ENCODE measurements at places on chromosomes 2 and 18.

- DNase-seq, result no peak
These were observed 141.3 kb downstream of the EML6 start for GRCh38 chr2:54864727-54865126.

GRCh38 chr2:206831442-206831995 is 66.1 kb downstream of the FASTKD2 start:
- no peak for DNase-seq

- DNase-seq, result no peak
These were observed 427.7 kb downstream of the CDH2 start for GRCh38 chr18:27749194-27749593.

GRCh38 chr2:144471305-144472045 is 48.4 kb downstream of the ZEB2 start:
- DNase-seq, result no peak

- DNase-seq, result peak; percentile 79
These were observed 230.9 kb upstream of the SLC14A2 start for GRCh38 chr18:45384137-45384961.

- no peak for DNase-seq
These were observed 835.9 kb upstream of the CHAC2 start for GRCh38 chr2:52931660-52932059.

DNA sequence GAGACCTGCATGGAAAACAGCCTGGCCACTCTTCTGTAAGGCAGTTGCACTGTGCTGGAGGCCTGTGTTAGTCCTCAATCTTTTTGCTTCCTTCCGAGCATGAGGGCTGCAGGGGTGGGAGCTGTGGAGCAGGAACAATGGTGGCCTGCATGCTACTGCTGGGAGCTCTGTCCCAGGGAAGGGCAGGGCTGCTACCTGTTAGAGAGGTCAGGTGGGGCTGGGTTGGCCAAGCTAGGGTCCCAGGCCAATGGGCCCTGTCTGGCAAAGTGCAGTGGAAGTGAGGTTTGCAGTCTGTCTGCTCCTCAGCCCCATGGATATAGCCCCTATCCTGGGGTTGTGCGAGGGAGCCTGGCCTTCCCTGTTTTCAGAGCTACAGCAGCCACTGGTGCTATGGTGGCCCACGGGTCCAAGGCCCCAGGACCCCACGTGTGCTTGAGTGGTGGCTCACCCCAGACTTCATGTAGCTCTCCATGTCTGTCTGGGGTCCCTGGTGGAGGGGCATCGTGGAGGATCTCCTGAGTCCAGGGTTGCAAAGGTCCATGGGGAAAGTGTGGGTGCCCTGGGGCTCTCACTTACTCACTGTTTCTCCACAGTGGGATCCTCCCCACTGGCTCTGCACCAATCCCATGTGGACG is 1212.6 kb upstream of the NXPH2 start:
- no peak for DNase-seq

GRCh38 chr18:23503963-23504344 is 643 bp downstream of the RMC1 start:
- peak; percentile 75 for DNase-seq

DNA sequence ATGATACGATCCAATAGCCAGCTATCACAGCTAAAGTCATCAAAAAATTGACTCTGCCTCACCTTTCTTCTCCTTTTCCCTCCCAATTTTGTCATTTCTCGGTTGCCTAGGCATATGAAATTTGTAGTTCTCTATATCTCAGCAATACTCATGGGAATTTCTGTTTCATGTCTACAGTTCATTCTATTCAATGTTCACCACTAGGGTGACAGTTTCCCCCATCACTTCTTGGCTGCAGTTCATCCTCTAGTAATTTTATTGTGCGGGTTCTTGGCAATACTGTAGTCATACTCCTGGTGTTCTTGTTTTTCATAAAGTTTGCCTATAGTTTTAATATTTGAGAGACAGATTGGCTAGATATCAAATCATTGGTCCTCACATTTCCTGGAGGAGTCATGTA is 872.2 kb upstream of the ID2 start:
- DNase-seq, result no peak

DNA sequence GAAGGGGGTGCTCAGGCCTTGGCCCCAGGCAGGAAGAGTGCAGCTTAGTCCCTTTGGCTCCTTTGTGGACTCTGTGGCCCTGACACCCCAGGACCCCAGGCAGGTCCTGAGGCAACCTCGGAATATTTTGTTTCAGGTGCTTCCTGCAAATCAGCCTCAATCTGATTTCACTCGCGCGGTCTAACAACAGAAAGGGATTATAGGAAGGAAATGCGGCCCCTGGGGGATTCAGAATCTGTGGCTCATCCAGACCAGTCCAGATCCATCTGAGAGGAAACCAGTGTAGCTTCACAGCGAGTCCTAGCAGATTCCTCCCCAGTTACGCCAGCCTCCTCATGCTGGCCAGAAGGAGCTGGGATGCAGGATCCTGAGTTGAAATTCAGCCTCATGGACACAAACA is 59.5 kb upstream of the YWHAQ start:
- no peak for DNase-seq

- DNase-seq, result no peak
These were observed 29.4 kb downstream of the AOX1 start for GRCh38 chr2:200615247-200615646.

GRCh38 chr2:238092486-238093035 is 7.6 kb upstream of the ESPNL start:
- no peak for DNase-seq

GRCh38 chr18:56433919-56434318 is 204.5 kb downstream of the TXNL1 start:
- DNase-seq, result no peak

DNA sequence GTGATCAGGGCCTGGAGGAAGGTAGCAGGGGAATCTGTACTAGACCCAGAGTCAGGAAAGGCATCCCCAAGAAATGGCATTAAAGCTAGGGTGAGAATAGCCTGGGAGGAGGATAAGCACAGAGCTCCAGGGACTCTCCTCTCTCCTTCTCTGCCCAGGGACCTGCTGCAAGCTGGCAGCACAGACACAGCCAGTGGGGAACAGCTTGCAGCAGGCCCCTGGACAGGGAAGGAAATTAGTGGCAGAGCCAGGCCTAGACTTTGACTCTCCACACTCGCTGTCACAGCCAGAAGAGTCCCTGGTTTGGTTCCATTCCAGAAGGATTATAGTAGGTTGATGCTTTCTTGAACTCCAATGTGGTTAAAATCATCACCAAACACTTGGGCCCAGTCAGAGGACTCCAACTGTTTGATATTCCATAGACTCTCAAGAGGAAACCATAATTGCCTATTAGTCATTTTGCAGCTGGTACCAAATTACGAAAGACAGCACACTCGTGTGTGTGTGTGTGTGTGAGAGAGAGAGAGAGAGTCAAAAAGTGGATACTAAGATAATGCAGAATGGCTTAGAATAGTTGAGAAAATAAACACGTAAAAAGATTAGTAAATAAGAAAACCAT is 95.5 kb upstream of the ATP8B1 start:
- DNase-seq, result no peak

DNA sequence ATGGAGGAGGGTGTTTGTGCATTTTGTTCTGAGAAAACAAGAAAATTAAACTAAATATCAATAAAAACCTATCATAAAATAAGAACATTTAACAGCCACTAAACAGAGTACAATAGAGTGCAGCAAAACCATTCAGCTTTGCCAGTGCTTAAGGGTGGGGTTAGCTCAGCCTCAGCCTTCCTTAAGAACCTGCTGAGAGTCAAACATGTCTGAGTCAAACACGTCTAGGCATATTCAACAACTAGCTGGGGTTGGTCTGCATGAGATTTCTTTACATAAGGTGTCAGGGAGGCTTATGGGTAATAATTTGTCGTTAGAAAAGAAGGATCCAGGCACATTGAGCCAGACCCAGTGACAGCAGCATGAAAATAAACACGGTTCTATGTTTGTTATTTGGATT is 298.2 kb downstream of the SP3 start:
- DNase-seq, result no peak

GRCh38 chr2:86703704-86704361 is 16.3 kb upstream of the RMND5A start:
- no peak for DNase-seq

DNA sequence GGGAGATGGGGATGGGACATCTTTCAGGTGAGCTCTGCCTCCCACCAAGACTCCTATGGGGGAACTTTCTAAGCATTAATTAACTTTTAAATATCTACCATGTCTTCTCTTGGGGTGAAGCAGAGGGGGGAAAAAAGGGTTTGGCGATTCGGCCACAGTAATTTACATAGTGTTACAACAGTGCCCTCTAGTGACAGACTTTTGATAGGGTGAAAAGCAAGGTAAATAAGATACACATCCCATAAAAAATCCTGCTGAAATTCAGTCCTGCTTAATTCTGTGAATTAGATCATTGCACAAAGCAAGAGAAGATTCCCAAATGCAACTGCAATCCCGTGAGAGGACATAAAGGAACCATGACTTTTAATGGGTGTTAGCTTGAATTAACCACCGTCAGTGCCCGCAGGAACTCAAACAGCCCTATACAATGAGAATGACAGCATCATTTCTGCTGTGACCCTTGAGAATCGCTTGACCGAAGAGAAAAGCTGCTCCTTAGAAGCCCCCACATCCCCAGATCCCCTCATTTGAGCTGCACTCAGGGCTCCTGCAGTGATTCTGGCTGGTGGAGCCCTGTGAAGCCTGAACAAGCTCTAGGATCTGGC is 32.8 kb downstream of the FAM124B start:
- peak; percentile 72 for DNase-seq

DNA sequence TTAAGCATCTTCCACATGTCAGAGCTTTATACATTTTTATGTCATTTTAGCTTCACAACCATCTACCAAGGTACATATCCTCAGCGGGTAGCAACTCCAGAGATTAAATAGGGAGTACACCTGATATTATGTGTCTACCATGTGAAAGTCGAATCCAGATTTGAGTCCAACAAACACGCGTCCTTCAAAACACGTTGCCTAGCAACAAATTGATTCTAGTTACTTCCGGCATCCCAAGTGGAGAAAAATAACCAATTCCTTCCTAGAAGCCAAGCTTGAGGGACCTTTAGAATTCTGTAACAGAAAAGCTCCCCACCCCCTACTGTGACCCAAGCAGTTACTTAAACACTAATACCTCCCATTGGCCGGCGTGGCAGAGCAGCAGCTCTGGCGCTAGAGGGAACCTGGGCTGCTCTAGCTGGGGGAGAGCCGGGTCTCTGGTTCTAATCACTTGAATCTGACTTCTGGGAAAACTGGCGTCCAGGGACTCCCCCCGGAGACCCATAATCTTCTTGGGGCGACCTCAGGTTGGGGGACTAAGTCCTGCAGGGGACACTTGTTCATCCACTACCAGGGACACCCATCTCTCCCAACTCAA is at the start of gene ERICH2:
TSS of gene ERICH2 (plus strand) at position 371 of the 598 bp plus-strand sequence. CDS start 304 bp downstream, outside the sequence.
- peak; percentile 81 for DNase-seq

GRCh38 chr2:202423139-202423538 is 47.0 kb downstream of the BMPR2 start:
- DNase-seq, result no peak

GRCh38 chr2:158699323-158699722 is 95.8 kb upstream of the DAPL1 start:
- DNase-seq, result no peak

- DNase-seq, result no peak
These were observed 73.4 kb upstream of the GAREM1 start for GRCh38 chr18:32544088-32544487.

DNA sequence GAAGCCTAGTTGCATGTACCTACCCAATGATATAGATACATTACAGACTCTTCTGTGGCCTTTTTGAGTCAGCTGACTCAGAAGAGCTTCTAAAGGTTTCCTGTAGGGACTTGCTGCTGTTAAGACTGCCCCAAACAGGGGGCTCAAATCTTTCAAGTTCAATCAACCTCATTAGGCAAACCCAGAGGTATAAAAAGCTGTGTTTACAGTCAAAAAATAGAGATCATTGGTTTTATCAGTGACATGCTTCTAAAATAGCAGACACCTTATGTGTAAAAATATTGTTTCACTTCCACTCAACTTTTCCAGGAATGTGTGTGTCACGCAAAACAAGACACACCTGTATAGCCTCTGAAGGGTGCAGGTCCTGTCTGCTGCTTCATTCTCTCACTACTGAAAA is 624.3 kb upstream of the FANCL start:
- no peak for DNase-seq

DNA sequence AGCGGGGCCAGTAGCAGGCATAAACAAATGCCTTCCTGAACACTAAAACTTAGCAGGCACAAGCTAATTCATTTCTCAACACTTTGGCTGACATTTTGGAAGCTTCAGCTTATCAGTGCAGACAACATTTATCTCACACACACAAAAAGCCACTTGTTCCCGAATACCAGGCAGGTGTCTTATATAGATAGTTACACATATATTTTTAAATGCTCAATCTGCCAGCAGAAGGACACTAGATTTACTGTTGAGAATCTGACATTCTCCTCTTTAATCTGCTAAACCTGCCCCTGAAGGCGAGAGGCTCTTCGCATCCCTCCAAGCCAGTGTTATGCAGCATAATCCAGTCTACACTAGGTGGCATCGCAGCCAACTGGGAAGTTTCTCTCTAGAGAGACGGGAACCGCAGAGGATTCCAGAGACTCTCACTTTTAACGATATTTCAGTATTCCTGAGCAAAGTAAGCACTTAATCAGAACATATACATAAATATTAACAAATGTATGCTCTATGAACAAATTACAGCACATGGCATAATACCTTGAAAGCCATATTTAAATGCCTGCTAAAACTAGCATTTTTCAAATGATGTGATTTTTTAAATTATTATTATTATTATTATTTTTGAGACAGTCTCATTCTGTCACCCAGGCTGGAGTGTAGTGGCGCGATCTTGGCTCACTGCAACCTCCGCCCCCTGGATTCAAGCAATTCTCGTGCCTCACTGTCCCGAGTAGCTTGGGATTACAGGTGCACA is 90.2 kb upstream of the SCG2 start:
- no peak for DNase-seq

GRCh38 chr2:68726608-68727367 is 7.8 kb upstream of the ARHGAP25 start:
- peak; percentile 92 for DNase-seq

- no peak for DNase-seq
These were observed 95.3 kb downstream of the EIPR1 start for GRCh38 chr2:3282056-3282998.

- DNase-seq, result no peak
These were observed 100.4 kb upstream of the GPR45 start for GRCh38 chr2:105141099-105141614.

DNA sequence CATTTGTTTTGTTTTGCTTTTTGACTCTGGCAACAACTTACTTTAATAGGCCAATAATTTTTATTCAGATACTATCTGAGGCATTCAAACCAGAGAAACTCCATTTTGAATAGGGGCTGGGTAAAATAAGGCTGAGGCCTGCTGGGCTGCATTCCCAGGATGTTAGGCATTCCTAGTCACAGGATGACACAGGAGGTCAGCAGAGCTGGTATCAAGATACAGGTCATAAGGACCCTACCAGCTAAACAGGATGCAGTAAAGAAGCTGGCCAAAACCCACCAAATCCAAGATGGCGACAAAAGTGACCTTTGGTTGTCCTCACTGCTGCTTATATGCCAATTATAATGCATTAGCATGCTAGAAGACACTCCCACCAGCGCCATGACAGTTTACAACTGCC is 102.2 kb upstream of the XPO1 start:
- DNase-seq, result no peak

DNA sequence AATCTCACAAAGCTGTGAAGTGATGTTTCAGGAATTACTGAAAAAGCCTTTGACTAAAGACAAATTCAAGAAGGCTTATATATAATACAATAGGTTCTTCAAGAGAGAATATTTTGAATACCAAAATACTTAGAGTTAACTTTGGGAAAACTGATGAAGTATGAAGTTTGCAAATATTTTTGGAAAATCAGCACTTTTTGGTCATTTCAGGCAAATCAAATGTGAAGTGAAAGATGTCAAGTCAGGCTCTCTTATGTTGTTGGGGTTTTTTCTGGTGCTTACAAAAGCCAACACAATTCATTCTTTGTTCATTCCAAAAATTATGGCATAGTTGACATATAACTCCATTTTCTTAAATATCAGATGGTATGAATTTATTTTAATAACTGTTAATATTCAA is 14.7 kb upstream of the ASNSD1 start:
- no peak for DNase-seq

All from activated CD4-positive, alpha-beta T cell treated with anti-CD3 and anti-CD28 coated beads, Interleukin-2, amount 10 ng/mL, durations not matched to agents 24 days and 14 days (primary cell).